AG04449 (cell line): ENCODE measurements at places on chromosomes 7 and 10.

GRCh38 chr10:14880229-14880628, 1.6 kb downstream of the SUV39H2 start:
- no peak for DNase-seq

GRCh38 chr7:125675640-125676039, 746.0 kb upstream of the POT1 start:
- DNase-seq = no peak

GRCh38 chr10:119654540-119654939, 3.4 kb downstream of the BAG3 start:
- no peak for DNase-seq

- DNase-seq = no peak
These were observed 11.4 kb downstream of the PWWP2B start for GRCh38 chr10:132408367-132408781.

- no peak for DNase-seq
These were observed 46.1 kb upstream of the FOXP2 start for GRCh38 chr7:114368492-114368891.

GRCh38 chr10:99330347-99330924, 1.3 kb downstream of the CNNM1 start:
- no peak for DNase-seq

- DNase-seq = no peak
These were observed 5.5 kb downstream of the CREB3L2 start for GRCh38 chr7:137996386-137996851.
